Pons (tissue), 1 donor: ENCODE measurements at places on chromosomes 5 and 9.
A peak's percentile ranks its signal among the peaks of the same experiment; 100 is the strongest.

- no peak for DNase-seq
Measured at GRCh38 chr9:5265939-5266338, 34.7 kb downstream of the INSL4 start.

- DNase-seq, result no peak
Measured at GRCh38 chr5:167317884-167318283, 973.6 kb upstream of the WWC1 start.

DNA sequence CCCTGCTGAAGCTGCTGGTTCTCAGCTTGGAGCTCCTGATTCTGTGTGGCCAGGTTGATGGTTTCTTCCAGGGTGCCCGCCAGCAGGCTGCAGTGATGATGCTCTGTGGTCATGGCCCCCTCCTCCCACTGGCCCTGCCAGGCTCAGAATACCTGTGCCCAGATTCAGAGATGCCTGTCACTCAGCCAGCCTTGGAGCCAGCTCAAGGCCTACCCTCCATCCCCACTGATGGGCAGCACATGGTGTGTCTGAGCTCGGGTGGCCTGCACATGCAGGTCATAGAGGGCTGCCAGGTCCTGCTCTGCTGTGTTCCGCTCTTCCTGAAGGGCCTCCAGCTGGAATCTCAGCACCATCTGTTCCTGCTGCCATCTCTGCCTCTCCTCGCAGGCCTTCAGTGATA lies 5.4 kb downstream of the SLC35A4 start:
- DNase-seq, result no peak

DNA sequence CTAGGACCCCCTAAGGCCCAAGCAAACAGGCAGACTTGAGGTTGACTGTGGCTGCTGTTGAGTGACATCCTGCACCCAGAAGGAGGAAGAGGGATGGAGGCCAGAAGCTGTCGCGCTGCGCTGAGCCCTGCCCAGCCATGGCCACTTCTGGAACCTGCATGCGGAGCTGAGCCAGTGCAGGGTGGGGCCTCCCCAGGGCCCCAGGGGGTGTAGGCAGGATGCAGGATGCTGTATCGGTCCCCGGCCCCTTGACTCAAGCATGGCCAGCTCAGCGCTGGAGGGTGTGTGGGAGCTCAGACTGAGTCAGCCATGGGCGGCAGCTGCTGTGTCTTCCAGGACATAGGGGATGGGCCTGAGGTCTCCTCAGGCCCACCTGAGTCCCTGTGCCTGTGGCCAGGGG lies 26.9 kb downstream of the GLT6D1 start:
- no peak for DNase-seq

- DNase-seq, result no peak
Measured at GRCh38 chr9:88804254-88804596, 187.0 kb upstream of the S1PR3 start.

- DNase-seq, result no peak
Measured at GRCh38 chr9:95297316-95297715, 20.2 kb downstream of the FANCC start.

DNA sequence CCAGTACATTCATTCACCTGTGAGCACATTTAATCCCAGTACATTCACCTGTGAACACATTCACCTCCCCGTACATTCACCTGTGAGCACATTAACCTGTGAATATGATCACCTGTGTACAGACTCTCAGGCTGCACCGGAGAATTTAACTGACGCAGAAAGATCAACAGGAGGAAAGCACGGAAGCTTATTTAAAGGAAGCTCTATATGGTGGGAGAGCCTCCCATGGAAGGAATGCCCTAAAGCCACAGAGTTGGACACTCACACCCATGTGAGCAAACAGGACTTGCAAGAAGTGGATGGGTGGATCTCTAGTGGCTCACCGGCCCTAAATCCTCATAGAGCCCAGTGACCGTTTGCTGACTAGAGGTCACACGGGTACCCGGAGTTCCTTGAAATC lies 38.2 kb downstream of the TRIP13 start:
- no peak for DNase-seq

DNA sequence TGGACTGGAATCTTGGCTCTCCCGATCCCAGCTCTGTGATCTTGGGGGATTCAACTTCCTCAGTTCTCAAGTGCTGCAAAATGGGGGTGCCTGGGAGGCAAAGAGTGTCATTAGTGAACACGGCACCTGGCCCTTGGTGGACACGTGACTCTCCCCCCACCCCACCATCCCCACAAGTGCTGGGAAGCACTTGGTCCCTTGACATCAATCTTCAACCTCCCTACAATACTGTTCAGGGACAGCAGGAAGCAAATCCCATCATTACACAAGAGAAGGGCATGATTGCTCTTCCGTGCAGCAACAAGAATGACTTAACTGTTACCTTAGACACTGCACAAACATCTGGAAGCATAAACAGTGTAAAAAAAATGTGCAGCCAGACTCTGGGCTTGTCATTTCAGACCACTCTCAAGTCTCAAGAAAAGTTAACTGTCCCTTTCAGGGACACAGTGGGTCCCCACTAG lies 61.4 kb downstream of the PSMB7 start:
- no peak for DNase-seq

DNA sequence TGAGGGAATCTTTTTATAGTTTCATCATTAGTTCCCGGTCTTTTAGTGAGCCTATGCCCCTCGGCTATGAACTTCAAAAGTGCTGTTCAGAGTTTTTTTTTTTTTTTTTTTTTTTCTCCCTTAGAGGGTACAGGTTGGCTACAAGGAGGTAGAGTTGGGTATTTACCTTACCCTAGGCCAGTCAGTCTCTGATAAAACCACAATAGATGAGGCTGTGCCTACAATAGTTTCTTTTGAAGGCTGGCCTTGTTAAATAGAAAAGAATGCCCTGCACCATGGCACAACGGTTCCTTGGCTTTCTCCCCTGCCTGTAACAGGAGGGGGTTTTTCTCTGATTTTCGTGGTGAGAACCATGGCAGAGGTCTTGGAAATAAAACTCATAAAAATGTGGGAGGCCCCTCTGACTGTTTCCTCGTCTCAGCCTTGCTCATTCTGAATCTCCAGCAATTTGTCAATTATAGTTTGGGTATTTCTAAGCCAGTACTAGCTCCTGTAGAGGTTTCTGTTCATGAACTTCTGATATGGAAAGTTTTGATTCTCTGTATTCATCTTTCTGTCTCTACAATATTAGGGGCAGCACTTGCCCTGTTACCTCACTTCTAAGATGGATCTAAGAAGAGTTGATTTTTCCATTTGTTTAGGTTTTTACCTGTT lies 152.0 kb downstream of the MTRR start:
- DNase-seq, result no peak

DNA sequence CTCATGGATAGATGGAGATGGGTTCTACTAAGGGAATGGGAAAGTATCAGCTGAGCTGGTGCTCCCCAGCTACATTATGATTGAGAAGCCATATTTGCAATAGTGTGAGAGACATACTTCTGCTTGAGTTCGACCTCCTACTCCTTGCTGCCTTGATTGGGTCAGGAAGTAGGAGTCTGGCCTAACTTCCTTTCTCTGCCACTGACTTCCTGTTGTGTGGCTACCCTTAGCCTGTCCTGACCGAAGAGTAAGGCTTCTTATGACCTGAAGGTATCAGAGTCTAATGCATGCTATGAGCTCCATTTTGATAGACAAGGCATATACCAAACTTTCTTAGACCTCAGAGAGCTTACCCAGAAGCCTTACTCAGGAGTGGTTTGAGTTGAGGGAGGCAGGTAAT lies 53.9 kb downstream of the OSTF1 start:
- no peak for DNase-seq

DNA sequence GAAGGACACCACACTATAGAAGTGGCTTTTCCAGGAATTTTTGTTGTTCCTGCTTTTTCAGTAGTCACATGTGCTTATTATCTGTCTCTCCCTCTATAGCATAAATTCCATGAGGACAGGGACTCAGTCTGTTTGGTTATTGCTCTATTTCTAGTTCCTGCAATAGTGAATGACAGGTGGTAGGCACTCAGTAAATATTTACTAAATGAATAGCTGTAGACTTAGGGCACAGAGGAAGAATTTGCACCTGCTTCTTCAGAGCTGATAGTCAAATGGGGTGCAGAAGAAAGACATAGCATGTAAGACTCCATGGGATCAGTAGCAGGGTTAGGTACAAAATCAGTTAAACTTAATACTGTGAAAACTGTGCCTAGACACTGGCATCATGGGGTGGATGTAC lies 580.2 kb downstream of the CCDC171 start:
- no peak for DNase-seq

- DNase-seq, result peak; percentile 80
Measured at GRCh38 chr5:530001-530955, 6.0 kb upstream of the SLC9A3 start.

DNA sequence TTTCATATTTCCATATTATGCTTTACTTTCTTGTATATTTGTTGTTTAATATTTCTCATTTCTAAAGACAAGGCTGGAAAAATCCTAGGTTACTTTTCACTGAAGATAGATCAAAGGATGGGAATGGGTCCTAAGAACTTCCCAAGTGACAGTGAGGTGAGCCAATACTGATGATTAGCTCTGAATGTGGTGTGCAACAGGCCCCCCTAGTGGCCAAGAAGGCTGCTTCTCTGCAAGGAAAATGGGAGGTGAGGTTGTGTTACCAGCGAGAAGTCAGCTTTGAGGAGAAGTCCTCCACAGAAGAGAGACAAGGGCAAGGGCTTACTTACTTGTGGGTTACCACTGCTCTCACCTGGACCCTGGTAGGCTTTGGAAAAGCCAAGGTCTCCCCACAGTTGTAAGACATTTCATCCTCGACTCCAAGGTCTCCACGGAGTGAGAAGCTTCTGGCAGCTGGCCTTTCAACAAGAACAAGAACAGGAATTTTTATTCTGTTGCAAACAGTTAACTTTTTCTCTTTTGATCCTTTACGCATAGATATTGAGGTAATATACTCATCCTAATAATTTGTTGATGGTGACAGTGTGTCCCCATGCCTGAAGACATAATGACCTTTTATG lies 69.9 kb downstream of the MAMDC2 start:
- DNase-seq, result peak; percentile 49

- DNase-seq, result no peak
Measured at GRCh38 chr5:56717253-56717987, 97.9 kb upstream of the MAP3K1 start.

DNA sequence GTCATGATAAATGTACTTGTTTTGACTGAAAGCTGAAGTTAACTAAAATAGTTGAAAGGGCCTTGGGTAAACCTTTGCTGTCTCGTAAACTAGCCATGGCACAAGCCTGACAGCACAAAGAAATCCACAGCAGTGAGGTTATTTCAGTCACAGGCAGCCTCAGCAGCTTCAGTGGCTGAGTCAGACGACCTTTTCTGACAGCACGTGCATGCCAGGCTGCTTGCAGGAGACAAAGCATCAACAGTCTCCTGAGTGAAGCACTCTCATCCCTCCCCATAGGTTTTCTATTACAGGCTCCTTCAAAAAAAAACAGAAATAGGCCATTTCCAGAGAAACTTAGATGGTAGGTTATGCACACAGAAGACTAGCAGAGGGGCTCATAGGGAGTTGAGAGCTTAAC lies 34.6 kb downstream of the OXCT1 start:
- DNase-seq, result peak; percentile 34

DNA sequence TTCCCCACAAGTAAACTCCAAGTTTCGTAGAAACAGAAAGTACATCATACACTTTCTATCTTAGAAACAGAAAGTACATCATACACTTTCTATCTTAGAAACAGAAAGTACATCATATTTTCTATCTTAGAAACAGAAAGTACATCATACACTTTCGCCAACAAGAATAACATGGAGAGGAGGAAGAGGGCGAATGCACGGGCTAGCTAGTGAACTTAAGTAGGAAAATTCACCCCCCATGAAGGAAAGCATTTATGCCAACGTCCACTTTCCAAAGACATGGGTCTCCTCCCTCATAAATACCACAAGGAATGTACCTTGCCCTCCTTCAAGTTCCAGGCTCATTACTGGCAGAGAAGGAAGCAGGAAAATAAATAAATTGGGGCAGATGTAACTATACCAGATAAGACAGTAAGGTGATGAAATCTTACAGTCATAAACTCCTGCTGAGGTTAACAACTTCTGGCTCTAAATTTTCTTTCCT lies 64.7 kb downstream of the FRMD3 start:
- DNase-seq, result no peak

GRCh38 chr9:136665704-136666371 lies 3.1 kb downstream of the EGFL7 start:
- no peak for DNase-seq

GRCh38 chr5:37575541-37576489 lies 196.7 kb downstream of the WDR70 start:
- no peak for DNase-seq

- DNase-seq, result no peak
Measured at GRCh38 chr5:133383580-133383939, 228.8 kb downstream of the FSTL4 start.

GRCh38 chr9:90818279-90818678 lies 16.7 kb downstream of the SYK start:
- no peak for DNase-seq

DNA sequence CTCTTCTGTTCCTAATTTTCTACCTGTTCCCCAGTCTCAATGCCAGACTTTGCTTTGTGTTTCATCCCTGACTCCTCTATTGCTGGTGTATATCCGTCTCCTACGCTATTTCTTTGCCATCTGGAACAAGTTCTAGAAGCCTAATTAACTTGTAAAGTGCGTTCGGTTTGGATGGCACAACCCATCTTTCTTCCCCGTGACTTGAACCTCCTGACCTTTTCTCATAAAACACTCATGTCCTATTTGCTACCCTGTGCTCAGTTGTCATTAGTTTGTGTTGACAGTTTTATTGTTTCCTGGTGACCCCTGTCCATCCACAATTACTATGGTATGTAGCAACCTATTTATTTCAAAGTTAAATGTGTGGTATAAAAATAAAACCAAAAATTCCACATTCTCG lies 323.5 kb downstream of the TLE4 start:
- DNase-seq, result no peak

DNA sequence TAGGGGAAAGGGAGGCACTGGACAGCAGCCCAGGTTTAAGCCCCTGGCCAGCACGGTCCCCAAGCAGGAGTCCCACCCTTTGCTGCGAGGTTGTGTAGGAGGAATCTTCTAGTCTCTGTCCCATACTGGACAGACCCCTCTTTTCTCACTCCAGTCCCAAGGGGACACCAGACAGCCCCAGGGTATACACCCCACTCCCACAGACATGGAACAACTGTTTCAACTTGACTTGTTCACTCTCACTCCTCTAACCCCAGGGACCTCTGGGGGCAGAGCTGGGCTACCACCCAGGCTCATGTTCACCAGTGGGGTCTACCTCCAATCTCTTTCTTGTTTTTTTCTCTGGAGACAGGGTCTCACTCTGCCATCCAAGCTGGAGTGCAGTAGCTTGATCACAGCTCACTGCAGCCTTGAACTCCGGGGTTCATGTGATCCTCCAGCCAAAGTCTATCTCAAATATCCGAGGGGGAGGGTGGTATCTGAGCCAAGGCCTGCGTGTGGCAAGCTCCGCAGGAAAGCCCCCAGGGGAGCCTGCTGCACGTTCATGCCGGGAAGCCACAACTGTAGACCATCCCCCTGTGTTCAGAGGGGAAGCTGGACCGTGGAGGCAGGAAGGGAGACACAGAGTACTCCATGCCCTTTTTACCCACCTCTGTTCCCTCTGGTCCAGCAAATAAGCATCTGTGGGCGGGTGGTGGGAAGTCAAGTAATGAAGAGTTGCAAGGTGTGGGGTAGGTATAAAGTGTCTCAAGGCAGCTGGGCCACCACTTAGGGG lies 1.8 kb downstream of the PTGES2 start:
- no peak for DNase-seq
